Cardiac fibroblast (primary cell): ENCODE measurements at places on chromosomes 4 and X.
A peak's percentile ranks its signal among the peaks of the same experiment; 100 is the strongest.

DNA sequence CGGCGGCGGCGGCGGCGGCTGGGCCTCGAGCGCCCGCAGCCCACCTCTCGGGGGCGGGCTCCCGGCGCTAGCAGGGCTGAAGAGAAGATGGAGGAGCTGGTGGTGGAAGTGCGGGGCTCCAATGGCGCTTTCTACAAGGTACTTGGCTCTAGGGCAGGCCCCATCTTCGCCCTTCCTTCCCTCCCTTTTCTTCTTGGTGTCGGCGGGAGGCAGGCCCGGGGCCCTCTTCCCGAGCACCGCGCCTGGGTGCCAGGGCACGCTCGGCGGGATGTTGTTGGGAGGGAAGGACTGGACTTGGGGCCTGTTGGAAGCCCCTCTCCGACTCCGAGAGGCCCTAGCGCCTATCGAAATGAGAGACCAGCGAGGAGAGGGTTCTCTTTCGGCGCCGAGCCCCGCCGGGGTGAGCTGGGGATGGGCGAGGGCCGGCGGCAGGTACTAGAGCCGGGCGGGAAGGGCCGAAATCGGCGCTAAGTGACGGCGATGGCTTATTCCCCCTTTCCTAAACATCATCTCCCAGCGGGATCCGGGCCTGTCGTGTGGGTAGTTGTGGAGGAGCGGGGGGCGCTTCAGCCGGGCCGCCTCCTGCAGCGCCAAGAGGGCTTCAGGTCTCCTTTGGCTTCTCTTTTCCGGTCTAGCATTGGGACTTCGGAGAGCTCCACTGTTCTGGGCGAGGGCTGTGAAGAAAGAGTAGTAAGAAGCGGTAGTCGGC is 528 bp downstream of the FMR1 start:
- DNase-seq = peak; percentile 50

DNA sequence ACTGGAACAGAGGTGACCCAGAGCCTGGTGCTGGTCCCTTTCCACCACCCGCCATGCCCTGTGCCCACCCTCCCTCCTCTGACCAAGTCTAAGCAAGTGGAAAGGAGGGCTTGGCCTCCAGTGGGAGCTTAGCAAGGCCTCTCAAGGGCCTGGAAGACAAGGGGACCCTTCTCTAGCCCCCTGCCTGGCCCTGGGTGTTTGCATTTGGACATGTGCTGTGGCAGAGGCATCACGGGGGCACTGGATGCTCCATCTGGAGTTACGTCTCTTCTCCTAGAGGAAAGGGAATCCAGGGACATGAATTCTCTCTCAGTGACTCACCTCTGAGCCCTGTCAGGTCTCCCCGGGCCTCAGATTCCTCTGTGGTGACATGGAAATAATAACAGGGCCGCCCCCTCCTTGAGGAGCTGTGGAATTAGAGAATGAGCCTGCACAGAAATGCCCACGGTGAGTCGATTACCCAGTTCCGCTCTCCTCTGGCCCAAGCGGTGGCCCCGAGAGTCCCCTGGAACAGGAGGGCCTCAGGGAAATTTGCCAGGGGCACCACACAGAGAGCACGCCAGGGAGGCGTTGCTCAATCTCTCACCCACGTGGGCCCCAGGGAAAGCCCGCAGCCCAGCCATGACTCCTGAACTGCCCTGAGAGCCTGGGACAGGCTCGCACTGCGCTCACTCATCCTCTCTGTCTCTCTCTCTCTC is 189.6 kb downstream of the BCOR start:
- DNase-seq = peak; percentile 95

GRCh38 chrX:136708348-136708747 is 60.4 kb downstream of the CD40LG start:
- DNase-seq = peak; percentile 15

DNA sequence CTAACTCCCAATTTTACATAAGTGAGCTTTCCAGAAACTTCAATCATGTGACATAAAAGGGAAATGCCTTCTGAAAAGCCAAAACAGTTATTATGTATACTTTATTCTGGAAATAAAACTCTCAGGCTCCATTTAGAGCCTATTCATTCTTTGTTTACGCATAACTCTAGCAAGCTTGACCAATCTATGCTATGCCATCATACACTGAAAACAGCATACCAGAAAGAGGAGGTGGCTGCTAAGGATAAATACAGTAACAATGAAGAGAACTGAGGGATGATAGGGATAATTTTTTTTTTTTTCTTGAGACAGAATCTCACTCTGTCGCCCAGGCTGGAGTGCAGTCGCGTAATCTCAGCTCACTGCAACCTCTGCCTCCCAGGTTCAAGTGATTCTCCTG is 24.4 kb downstream of the CDKL2 start:
- no peak for DNase-seq

- DNase-seq = no peak
Measured at GRCh38 chr4:20362148-20362547, 110.4 kb downstream of the SLIT2 start.

GRCh38 chr4:177246641-177247584 is 62.8 kb upstream of the NEIL3 start:
- peak; percentile 52 for DNase-seq

DNA sequence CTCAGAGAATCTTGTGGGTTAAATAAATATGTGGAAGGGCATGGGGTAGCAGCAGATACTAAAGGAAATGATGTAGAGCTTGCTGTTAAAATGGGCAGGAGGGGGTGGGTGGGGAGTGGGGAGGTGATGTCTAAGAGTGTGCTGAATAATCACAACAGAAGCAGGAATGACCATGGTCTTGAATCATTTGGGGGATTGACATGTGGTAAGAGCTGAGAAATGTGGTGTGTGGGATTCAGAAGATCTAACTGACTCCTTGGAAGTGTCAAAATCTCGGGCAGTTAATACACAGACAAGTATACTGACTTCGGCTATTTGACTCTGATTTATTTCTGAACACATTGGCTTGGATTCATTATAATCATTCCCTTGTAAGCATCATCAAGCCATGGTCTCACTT is 6.8 kb downstream of the VGLL1 start:
- no peak for DNase-seq

DNA sequence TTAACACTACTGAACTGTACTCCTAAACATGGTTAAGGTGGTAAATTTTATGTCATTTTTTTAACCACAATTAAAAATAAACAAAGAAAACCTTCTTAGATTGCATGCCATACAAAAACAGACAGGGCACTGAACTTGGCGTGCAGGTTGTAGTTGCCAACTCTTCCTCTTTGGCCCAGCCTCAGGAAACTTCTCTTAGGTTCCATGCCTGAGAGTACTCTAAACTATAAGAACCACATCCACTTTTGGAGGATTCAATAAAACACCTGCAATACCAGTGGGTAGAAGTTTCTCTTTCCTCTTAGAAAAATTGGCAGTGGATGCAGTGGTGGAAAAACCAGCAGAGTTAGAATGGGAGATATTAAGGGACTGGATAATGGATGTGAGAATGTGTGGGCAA is 103.4 kb downstream of the LUZP4 start:
- no peak for DNase-seq

- DNase-seq = no peak
Measured at GRCh38 chrX:153494061-153494460, 719 bp upstream of the BGN start.

DNA sequence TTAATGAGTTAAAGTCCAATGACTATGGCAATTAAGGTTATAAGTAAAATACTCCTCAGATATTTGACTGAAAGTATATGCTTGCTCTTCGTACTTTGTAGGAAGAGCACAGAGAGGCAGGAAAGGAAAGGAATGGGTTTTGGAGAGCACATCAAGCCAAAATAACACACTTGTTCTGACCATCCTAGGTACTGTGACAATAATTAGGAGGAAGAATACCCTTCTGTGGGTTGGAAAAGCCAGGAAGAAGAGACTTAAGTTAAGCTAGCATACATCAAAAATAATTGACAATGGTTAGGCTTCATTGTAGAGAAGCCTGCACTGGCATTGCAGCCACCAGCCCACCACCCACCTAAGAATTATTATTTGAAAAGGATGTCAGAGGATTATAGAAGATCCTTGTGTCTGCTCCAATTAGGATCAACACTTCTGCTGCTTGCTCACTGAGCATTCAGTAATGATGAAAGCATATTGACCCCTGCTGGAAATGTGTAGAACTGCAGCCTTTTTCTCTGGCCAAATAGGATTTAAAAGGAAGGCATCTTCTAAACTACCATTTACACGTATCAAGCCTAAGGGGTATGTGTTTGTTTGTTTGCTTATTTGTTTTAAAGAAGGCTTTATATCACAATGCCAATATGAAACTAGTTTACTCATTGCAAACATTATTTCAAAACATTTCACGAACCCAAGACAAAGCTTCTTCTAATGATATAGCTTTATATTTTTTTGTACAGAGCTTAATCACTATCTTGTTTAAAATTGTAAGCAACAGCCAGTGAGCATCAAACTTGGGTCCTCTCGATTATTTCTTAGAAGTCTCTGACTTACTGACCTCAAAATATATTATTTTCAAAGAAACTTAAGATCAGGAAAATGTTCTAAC is 286.2 kb upstream of the TET2 start:
- peak; percentile 79 for DNase-seq

- no peak for DNase-seq
Measured at GRCh38 chrX:106007815-106008214, 30.7 kb downstream of the SERPINA7 start.

- DNase-seq = no peak
Measured at GRCh38 chrX:9055354-9055753, 21.4 kb upstream of the FAM9B start.

GRCh38 chrX:133980406-133980805 is 5.0 kb downstream of the GPC3 start:
- no peak for DNase-seq

GRCh38 chr4:78213218-78213617 is 156.1 kb downstream of the FRAS1 start:
- DNase-seq = no peak

GRCh38 chrX:132833373-132833772 is 125.1 kb downstream of the HS6ST2 start:
- DNase-seq = no peak

DNA sequence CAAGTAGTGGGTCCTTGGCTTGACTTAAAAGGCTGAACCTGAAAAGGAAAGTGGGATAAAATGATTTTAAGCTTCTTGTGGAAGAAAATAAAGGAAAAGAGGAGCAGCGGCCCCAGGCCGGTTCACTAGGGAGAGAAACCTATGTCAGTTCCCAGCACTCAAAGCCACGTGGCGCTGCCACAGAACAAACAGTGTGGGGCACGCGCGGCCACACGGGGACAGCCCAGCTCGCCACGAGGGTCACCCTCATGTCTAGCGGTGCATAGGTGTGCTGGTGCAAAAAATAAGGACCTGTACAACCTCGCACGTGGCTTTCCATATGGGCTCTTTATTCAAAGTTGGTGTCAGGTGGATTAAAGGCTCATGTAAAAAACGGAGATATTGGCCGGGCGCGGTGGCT is 17.1 kb downstream of the MSANTD1 start:
- DNase-seq = no peak

GRCh38 chr4:161249779-161250440 is 913.9 kb downstream of the FSTL5 start:
- no peak for DNase-seq

GRCh38 chr4:26048378-26048882 is 134.4 kb downstream of the SMIM20 start:
- peak; percentile 91 for DNase-seq

DNA sequence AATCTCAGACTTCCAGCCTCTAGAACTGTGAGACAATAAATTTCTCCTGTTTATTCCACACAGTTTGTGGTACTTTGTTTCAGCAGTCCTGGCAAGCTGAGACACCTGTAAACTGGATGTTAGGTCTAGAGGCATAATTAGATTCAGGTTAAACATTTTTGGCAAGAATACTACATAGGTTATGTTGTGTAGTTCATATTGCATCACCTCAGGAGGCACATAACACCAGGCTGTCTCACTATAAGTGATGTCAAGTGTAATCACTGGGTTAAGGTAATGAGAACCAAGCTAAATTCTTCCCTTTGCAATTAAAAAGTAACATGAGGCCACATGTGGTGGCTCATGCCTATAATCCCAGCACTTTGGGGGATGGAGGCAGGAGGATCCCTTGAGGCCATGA is 214.2 kb downstream of the ZNF674 start:
- DNase-seq = no peak

GRCh38 chr4:31051565-31051964 is 331.4 kb downstream of the PCDH7 start:
- no peak for DNase-seq

DNA sequence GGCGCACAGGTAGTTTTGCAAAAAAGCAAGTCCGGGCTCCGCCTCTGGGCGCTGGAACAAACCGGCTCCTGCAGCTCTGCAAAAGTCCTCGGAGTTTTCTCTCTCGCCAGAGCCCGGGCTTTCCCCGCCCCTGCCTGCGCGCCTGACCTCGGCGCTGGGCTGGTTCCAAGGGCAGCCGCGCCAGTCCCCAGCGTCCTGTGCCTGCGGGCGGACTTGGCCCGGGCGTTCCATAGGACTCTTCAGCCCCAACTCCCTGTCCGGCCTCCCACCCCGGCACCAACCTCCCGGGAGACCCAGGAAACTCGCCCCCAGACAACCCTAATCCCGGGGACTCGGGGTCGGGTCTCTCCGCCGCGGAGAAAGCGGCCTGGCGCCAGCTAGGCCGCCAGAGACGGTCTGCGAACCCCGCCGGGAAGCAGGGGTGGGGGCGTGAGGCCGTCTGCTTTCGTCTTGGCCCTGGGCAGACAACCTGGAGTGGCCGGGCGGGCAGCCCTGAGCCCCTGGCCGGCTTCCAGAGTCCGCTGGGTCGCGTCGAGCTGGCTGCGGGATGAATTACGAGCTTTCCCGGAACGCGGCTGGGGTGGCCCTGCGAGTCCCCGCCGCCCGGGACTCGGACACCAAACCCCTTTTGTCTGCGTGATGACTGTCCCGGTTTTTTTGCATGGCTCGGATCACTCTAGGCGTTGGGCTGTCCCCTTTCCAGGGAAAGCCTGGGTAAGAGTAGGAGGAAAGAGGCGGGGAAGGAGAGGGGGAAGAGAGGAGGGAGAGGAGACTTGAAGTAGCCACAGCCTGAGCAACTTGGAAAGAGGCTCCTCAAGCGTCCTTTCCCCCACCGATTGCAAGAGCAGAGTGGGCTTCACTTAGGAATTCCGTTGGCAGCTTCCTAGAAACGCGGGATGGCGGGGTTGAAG is 916 bp downstream of the MXRA5 start:
- peak; percentile 1 for DNase-seq

DNA sequence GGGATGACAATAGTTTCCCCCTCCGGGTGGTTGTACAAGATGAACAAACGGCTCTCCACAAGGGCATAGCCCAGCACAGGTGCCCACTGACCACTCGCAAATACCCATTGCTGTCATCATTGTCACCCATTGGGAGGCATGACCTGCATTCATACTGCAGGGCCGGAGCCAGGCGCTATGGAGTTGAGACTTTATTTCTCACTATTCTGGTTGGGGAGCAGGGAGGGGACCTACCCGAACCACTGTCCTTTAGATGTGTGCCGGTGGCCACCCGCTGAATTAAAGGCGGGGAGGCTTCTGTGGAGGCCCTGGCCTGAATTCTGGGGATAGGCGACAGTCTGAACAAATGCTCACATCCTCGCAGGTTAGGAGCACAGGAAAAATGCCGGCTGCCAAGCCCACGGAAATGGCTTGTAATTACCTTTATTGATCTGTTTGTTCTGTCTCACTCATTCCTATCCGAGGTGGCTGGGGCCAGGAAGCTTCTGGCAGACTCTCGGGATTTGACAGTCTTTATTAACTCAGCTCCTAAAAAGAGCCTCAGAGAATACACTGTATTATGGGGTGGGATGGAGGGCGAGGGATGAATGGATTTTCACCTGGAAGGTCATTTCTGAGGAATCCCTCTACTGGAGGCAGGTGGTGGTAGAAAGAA is 125.1 kb upstream of the PSAPL1 start:
- no peak for DNase-seq

GRCh38 chr4:1169171-1169671 is 3.2 kb downstream of the SPON2 start:
- no peak for DNase-seq
